CD4-positive, alpha-beta T cell treated with Interleukin-15 for 1 hour (primary cell): ENCODE measurements at places on chromosomes 11 and 22.

DNA sequence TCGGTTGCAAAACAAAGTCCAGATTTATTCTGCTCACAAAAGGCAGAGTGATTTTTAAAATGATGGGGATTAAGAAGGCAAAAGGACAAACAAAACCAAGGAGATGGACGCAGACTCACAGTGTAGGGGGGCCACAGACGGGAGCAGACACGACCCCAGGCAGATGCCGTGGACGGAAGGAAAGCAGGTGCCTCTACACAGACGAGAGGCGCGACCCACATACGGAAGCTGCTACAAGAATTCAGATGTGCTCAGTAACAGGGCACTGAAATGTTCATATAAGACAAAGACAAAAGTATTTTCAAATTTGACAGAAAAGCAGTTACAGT, 148.9 kb downstream of the BRD1 start:
- DNase-seq: no peak

DNA sequence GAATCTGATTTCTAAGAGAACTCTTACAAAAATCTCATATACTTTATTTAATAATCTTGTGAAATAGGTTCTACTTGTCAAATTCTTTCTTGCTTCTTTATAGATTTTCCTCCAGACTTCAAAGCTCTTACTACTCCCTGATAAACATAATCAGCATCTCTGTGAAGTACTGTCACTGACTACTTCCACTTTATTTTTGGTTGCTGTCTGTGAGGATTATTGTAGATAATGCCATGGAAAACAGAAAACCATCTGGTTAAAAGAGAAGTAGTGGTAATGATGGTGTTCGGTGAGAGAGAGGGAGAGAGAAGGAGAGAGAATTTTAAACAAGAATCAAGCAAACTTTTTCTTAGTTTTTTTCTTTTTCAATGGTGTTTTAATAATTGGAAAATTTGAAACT, 152.3 kb downstream of the TMEM135 start:
- DNase-seq: no peak

- DNase-seq: peak; percentile 57
These were observed 16.7 kb upstream of the UCP3 start for GRCh38 chr11:74025467-74026166.

GRCh38 chr22:44870021-44870420, 117.6 kb downstream of the ARHGAP8 start:
- no peak for DNase-seq

DNA sequence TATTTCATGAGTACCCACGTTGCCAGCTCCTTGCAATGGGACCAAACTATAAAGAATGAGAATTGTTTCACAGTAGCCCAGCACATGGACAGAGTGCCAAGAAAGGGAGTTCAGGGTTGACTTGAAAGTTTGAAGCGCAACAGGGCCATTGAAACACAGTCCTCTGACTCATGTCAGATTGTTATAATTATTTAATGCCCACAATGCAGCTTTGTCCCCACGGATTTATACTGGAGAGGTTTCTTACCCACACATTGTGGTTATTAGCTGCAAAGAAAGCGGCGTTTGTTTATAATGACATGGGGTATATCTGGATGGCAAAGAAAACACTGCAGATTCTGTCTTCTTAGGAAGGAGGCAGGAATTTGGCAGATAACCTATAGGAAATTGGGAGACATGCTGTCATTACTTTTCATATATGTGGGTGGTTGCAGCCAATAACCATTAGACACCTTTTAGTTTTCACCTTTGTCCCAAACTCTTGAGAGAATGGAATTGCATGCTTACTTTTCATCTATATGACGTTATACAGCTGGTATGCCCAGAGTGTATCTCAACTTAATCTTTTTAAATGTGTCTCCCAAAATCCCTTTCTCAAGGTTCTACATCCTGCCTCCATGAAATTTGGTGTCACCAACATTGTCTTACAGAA, 143.6 kb downstream of the TEAD1 start:
- no peak for DNase-seq

DNA sequence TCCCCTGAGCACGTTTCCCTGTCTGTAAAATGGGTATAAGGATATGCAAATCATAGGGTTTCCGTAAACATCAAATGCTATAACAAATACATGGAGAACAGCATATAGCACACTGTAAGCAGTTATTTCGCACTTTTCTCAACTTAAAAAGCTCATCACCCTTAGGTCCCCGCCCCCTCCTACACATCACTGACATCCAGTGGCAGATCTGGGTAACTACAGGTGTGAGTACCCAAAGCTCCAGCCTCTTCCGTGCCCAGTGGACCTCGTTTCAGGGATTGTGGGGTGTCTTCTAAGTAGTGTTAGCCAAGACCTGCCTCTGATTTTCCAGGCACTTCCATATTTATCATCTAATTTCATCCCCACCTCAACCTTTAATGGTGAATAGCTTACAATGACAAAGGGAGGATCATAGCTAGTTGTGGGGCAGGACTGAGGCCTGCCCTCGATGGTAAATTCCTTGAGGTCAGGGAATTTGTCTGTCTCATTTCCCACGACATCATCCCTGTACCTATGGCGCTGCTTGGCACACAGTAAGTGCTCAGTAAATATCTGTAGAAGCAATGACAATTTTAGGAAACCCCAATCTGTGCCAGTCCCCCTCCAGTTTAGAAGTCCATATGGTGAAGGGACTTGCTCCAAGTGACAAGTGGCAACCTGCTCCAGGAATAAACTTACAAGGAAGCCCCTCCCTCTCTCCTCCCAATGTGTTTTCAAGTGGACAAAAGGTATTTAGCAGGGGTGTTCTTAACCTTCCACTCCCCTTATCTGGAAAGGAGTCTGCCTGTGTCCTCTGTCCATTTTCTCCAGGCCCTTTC, 340.5 kb downstream of the TENM4 start:
- no peak for DNase-seq

DNA sequence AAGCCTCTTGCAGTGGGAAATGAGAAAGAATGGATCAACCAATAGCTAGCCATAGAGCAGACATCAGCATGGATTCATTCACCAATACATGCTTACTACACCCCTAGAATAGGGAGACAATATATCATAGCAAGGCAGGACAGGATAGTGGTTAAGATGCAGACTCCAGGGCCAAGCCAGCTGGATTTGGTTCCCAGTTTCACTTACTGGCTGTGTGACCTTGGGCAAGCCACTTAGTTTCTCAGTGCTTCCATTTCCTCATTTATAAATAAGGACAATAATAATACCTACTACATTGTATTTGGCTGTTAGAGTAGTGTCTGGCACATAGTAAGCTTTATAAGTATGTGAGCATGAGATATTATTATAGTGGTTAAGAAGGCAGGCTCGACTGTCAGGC, 7.1 kb downstream of the DCHS1 start:
- DNase-seq: no peak

- DNase-seq: no peak
These were observed 32.4 kb upstream of the ETS1 start for GRCh38 chr11:128619540-128620308.

GRCh38 chr11:20261526-20261925, 101.3 kb upstream of the DBX1 start:
- DNase-seq: no peak

GRCh38 chr22:22343581-22344296, 99.2 kb downstream of the VPREB1 start:
- DNase-seq: peak; percentile 54

DNA sequence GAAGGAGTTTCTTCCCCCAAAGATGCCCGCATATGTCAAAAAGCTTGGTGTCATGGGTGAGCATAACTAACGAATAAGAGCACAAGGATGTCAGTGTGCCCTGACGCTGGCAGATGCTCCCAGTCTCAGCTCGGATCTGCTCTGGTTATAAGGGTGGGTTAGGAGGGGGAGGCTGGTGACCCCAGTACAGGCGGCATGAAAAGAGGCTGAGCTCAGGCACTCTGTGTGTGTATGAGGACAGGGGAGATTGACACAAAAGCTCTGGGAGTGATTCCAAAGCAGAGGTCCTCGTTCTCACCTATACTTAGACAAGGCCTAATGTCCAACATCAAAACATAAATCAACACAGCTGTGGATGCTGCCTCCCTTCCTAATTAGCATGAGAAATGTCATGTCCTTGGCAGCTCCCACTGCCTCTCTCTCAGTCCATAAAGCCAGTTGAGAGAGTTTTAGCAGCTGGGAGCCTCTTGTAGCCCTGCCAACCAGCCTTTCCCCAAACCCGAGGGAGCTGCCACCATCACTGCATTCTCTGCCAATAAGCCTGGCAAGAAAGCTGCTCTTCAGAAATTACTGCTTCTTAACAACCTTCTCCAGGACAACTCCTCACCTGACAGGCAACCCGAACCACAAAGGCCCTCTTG, 59.8 kb downstream of the SC5D start:
- no peak for DNase-seq

- DNase-seq: peak; percentile 81
These were observed 39.6 kb downstream of the NUMA1 start for GRCh38 chr11:72040491-72041363.

GRCh38 chr11:122155765-122156527, 39.9 kb upstream of the BLID start:
- no peak for DNase-seq

DNA sequence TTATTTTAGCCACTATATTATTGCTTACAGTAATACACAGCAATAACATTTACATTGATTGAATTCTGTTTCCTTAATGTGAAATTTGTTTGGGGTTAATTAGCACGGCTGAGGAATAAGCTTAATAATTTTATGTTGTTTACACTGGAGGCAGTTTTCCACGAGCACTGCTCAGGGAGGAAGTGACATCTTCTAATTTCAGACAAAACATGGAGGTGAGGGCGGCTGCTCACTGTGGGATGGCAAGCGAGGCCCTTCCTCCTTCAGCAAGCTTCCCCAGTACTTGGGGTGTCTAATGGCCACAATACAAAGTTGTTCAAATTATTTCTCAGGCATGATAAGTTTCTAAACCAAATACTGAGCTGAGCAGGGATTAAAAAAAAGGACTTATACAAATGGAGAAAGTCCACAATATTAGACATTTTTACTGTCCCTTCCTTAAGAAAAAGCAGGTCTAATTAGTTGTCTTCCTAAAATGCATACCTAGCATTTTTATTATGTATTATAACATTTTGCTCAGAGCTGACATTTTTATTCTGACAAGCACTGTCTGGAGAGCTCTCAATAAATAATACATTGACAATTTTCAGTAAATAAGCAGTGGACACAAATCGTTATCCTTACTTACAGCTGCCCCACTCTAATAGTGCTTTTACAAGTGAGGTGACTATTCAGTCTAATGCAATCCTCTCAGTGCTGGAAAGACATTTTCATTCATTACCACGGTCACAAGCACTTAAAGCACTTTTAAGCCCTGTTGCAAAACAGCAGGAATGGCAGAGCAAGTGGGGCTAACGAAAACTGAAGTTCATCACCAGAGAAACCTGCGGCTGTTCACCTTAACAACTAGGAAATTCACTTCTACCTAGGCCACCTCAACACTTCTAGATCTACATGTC, 56.2 kb downstream of the SOX6 start:
- no peak for DNase-seq

DNA sequence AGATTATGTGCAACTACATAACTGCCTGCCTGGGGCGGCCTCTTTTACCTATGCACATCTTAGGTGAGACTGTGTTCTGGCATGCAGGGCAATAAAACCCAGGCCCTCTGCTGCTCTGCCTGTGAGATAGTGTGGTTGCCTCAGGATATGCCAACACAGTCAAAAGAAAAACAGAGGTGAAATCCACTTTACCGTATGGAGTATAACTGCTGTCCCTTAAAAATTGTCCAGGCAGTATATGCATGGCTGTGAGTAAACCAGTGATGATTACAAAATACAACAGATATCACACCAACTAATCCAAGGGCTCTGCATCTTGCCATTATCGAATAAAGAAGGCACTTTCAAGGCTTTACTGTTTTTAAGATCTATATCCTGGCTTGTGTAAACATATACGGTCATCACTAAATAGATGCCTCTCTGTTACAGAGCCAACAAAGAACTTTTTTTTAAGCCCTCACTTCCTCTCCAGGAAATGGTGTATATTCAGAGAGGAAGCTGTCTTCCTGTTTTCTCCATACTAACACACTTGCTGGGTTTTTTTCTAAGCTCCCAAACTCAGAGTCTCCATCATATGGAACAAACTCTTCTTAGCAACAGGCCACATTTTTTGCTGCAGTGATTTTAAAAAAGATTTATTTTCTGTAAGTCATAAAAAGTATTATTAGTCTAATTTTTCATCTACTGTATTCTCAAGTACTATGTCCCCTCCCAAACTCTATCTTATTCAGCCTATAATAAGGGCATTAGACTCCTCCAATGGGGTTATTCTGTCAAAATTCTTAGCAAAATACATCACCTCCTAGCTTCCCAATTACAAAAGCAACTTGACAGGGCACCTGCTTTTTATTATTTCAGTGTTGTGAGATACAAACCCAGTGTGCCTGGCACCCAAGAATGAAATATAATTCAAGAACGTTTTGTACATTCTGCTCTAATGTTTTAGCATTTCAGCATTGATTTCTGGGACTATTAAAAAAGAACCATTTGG, 135.2 kb downstream of the MAML2 start:
- DNase-seq: no peak

DNA sequence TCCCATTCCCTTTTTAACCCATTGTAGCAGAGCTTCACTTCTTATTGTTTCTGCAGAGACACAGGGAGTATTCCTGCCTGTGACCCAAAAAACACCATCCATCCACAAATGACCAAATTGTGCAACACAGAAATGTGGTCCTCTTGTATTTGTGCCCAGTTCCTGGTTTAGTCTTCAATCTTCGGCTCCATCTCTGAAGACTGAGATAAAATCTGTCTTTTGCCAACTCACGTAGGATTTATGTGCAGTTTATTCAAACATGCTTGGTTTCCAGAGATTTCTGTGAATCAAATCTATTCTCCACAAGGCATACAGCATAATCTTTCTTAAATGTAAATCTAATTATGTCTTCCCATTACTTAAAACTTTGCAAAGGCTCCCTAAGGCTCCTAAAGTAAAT, 307.0 kb downstream of the AASDHPPT start:
- no peak for DNase-seq

DNA sequence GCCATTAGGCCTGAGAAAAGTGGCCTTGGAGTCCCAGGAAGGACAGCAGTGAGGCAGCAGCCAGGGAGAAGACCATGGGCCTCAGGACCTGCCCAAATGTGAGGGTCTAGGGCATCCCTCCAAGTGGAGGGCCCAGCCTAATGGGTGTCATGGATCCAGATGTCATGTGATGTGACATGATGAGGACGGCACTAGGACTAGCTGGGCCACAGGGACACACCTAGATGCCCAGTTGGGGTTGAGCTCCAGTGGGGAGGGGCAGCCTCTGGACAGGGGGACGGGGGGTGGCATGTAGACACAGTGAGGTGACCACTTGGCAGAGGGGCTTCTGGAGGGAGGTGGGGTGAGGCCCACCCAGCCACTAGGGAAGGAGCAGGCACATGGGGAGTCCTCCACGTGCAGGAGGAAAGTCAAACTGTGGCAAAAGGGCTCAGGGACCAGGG, 5.4 kb downstream of the SCARF2 start:
- DNase-seq: no peak

- no peak for DNase-seq
These were observed 127.3 kb downstream of the TENM4 start for GRCh38 chr11:79313530-79313913.

DNA sequence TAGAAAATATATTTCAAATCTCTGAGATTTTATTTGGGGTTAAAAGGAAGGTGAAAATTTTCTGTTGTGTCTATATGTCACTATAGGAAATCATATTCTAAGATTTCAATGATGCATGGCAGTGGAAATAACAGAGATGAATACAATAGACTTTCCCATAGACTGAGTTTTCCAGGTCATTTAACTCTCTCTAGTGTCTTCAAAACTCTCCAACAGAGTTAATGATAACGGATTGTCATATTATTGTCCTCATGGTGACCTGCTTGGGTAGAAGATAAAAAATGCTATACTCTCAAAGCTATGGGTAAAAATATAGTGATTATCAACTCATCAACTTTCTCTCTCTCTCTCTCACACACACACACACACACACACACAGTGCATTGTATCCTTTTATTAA, 312.9 kb downstream of the CNTN5 start:
- DNase-seq: no peak

- no peak for DNase-seq
These were observed 18.6 kb downstream of the SPTBN2 start for GRCh38 chr11:66710384-66710930.
